ENCODE measurements at places on chromosomes 4 and X.
A peak's percentile ranks its signal among the peaks of the same experiment; 100 is the strongest.

GRCh38 chr4:124708517-124709300 lies 3.8 kb downstream of the ANKRD50 start:
- no peak for DNase-seq

- DNase-seq = no peak
Measured at GRCh38 chrX:455199-455598, 68.5 kb upstream of the PPP2R3B start.

- DNase-seq = no peak
Measured at GRCh38 chr4:126451237-126451873, 1136.6 kb downstream of the FAT4 start.

DNA sequence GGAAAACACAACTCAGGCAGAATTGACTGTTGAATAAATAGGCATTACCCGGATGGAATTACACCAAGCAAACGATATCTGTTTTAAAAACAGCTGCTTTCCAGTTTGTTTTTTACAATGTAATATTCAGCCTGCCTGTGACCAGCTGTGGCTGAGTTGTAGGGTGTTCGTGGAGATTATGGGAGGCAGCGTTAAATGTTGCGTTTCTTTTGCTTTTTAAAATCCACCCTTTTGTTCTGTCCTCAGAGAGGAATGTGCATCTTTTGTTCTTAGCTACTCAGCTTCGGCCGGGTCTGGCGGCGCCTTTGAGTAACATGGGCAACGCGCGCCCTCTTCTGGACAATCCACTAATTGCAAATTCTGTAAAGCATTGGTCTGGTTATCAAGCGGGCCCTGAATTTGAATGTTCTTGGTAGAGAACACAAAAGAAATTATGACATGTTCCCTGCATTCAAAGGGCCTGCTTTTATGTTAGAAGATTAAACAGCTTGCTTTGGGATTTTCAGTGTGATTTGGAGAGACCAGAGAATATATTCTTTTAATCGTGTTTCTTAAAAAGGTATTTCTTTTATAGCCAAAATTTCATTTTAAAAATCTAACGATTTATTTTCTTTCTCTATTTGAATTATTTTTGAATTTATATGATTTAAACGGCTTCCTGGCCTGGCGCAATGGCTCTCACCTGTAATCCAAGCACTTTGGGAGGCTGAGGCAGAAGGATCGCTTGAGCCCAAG lies 76.3 kb upstream of the TRIM2 start:
- peak; percentile 80 for DNase-seq

GRCh38 chr4:147206807-147207206 lies 261.1 kb upstream of the TTC29 start:
- no peak for DNase-seq

GRCh38 chrX:120087289-120088017 lies 10.0 kb upstream of the RHOXF2B start:
- no peak for DNase-seq

- DNase-seq = no peak
Measured at GRCh38 chrX:43345166-43345565, 310.9 kb upstream of the MAOA start.

GRCh38 chr4:181968371-181968770 lies 274.8 kb upstream of the TENM3 start:
- DNase-seq = no peak

GRCh38 chrX:37785569-37785968 lies 5.7 kb downstream of the CYBB start:
- no peak for DNase-seq

GRCh38 chr4:176259330-176260090 lies 9.5 kb downstream of the ASB5 start:
- DNase-seq = no peak

- DNase-seq = no peak
Measured at GRCh38 chrX:115713460-115713859, 152.5 kb downstream of the PLS3 start.

DNA sequence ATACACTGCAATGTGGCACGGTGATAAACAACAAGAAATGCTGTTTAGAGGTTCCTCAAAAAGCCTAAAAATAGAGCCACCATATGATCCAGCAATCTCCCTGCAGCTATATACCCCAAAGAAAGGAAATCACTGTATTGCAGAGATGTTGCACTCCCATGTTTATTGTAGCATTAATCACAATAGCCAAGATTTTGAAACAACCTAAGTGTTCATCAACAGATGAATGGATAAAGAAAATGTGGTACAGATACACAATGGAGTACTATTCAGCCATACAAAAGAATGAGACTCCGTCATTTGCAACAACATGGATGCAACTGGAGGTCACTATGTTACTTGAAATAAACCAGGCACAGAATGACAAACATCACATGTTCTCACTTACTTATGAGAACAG lies 365.8 kb upstream of the DIPK2B start:
- no peak for DNase-seq

DNA sequence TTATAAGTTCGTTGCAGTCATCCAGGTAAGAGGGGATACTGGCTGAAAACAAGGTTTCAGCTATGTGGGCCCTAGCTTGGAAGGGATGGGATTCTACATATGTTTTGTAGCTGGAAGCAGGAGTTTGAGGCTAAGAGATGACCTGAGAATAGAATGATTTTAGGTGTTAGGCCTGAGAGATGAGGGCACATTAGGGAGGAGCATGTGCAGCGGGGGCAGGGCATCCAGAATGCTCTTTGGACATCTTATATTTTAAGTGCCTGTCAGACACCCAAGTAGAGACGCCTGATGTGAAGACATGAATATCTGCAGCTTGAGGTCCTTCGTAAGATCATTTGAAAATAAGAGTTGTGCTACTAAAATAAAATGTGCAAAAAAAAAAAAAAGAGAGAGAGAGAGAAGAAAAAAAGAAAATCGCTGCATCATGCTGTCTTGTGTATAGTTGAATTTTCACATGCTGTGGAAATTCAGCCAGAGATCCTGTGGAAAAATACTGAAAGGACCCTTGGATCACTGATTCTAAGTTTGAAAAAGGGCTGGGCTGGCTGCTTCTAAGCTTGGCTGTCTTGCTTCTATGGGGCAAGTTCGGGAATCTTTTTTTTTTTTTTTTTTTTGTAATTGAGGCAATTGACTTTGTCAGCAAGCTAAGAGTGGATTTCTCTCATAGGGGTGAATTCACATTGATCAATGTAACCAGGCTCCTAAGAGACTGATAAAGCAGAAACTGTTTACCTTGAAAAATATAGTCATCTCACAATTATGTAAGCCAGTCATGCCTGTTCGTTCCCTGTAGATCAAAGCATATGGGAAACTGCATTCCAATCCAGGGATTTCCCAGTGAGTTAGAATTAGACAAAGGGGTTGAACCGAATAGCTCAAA lies 341.0 kb upstream of the GATB start:
- no peak for DNase-seq

DNA sequence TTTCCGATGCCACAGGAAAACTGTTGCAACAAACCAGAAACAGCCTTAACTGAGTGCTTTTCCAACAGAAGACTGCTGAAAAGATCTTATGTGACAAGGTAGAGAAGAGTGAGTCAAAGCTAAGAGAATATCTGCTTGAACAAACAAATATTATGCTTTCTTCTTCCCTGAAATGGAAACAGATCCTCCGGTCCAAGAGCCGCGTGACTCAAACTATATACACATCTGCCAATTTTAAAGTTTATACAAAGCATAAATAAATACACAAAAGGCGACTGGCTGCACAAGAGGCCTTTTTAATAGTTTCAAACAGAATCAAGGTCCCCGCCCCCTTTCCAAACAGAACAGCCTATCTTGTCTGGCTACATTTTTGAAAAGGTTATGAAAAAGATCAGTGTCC lies 329.7 kb upstream of the F9 start:
- DNase-seq = no peak

- no peak for DNase-seq
Measured at GRCh38 chr4:174216799-174217272, 66.6 kb downstream of the FBXO8 start.

GRCh38 chrX:31136144-31136611 lies 64.3 kb upstream of the FTHL17 start:
- DNase-seq = no peak

GRCh38 chrX:16745102-16745501 lies 25.7 kb downstream of the SYAP1 start:
- DNase-seq = no peak

DNA sequence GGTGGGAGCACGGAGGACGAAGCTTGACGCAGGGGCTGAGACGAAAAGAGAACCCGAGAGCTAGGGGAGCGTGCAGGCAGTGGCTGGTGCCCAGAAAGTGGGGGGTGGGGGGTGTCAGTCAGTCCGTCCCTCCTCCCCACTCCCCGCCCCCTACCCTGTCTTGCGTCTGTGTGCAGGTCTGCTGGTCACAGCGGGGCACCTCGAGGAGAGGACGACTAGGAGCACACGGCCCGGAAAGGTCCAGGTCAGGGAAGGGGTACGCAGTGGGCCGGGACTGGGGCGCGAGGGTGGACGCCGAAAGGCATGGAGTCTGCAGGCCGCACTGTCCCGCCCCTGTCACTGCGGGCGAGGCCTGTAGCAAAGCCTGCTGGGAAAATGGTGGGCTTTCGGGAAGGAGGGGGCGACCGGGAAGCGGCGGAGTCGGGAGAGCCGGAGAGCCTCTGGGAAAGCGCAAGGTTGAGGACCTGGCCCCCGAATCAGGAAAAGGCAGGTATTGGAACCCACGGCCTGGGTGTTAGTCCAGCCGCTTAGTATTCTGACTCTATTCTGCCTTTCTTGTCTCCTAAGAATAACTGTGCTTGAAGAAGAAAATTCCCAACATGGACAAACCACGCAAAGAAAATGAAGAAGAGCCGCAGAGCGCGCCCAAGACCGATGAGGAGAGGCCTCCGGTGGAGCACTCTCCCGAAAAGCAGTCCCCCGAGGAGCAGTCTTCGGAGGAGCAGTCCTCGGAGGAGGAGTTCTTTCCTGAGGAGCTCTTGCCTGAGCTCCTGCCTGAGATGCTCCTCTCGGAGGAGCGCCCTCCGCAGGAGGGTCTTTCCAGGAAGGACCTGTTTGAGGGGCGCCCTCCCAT lies 769 bp downstream of the TCEAL1 start:
- DNase-seq = peak; percentile 73

DNA sequence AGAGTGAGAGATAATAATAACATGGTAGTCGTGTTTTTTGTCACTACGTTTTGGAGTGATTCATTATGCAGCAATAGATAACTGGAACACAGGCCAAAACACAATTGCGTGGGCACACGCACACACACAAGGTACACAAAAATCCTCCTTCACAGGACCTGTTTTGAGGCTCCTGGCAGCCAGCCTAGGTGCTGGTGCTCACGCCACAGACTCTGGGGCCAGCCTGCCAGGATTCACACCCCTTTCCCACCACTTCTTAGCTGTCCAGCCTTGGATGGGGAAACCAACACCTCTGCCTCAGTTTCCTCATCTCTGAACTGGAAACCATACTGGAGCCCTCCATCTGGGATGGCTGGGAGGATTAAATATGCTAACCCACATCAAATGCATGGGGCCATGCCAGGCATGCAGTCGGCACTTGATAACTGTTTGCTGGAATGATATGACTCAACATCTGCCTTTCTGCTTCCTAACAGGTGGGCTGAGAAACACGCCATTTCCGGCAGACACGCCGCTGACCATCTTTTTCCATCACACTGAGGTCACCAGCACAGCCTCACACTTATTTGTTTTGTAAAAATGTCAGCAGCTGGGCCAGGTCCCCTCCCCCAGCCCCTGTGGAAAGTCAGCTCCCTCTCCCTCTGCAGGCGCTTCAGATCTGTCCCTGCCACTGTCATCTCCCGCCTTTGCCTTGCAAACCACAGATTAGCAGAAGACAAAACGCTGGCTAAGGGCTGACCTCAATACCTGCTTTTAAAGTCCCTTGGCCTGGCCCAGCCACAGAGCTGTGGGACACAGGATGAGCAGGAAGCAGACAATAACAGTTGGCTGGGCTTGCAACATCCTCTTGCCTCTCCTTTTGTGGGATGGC lies 237.5 kb downstream of the BCOR start:
- no peak for DNase-seq

DNA sequence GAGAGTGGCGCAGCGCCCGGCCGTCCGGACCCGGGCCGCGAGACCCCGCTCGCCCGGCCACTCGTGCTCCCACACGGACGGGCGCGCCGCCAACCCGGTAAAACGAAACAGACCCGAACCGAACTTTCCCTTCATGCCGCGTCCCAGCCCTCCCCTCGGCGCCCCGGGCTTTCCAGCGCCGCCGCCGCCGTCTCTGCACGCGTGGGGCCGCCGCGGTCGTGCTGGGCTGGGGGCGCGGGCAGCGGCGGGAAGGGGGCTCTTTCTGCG lies 222 bp downstream of the SMAD1 start:
- DNase-seq = no peak

DNA sequence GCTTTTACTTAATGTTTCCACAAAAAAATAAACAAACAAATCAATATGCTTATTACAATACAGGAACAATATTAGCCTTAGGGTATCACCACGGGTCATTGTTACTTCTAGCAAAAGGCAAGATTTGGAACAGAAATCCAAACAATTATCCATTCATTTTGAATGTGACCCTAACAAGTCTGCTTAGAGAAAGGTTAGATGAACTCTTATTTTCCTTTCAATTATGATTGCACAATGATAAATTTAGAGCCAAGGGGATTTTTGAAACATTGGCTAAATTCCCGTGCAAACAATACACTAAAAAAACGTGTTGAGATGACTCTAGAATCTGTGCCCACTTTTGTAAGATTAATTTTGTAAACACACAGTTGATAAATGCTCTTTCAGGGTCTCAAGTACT lies 474.7 kb downstream of the PCDH7 start:
- peak; percentile 52 for DNase-seq

DNA sequence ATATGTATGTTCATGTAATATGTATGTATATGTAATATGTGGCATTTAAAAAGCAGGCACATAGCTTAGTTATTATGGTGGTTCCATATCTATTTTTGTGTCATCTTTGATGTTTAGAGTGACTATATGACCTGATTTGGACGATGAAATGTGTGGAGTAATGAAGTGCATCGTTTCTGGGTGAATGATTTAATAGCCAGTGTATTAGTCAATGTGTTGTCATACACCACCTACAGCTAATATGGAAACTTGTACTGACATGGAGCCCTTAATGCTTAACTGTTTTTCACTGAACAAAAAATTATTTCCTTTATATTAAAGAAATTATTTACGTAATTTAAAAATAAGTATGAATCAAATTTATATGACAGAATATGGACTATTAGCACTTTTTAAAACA lies 292.3 kb upstream of the FSTL5 start:
- DNase-seq = no peak

DNA sequence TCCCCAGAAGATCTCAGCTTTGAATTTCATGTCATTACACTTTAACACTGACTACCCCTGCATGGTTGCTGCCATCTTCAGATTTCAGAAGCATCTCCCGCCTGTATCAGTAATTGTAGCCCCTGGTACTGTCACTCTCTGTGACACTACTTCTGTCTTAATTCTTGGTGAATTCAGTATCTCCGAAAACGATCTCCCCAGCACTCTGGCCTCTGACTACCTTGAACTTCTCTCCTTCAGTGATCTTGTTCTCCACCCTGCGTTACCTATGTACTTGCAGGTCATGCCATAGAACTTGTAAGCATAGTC lies 53.8 kb upstream of the ABCG2 start:
- DNase-seq = no peak

GRCh38 chr4:39754309-39754708 lies 56.4 kb downstream of the UBE2K start:
- no peak for DNase-seq

GRCh38 chrX:38514016-38514854 lies 47.1 kb upstream of the TSPAN7 start:
- DNase-seq = no peak

Measured in NCI-H345 (cell line).